Naive thymus-derived CD8-positive, alpha-beta T cell (primary cell): ENCODE measurements at places on chromosomes 12 and 14. TPM values are rescaled to one million over a fixed set of nuclear protein-coding genes. Genes with fewer than 3 reads are reported as not detected.

PLEK2 gene
- 0.79 TPM for polyA plus RNA-seq

GLT8D2 gene
- polyA plus RNA-seq: not detected

RILPL2 gene
- 3.9 TPM for polyA plus RNA-seq

PTCSC3 gene
- not detected for polyA plus RNA-seq

- DNase-seq: no peak
These were observed 163.4 kb downstream of the SRGAP1 start for GRCh38 chr12:64007853-64008252.

DNA sequence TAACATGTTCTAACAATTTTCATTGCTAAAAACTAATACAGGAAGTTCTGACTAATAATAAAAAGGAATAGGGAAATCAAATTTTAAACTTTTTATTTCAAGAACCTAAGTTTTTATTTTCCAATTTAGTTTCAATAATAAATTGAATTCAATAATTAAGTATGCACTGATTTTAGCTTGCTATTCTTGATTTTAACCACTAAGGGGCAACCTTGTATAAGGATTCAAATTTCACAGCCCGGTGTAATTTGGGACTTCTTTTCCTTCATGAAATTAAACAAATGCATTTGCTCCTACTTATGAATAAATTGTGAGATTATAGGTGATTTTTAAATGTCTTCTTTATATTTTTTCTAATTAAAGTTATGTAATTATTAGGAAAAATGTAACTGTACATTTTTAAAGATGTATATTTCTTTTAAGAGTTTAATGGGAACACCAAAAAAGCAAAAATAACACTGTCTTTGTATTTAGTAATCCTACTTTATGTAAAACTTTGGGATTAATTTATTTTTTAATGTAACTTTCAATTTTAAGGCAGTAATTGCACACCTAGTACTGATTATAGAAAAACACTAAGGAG lies 241.4 kb upstream of the PDZRN4 start:
- DNase-seq: no peak

- no peak for DNase-seq
These were observed 170.8 kb downstream of the SNAPC1 start for GRCh38 chr14:61932974-61933373.

- DNase-seq: no peak
These were observed 407.0 kb upstream of the SEL1L start for GRCh38 chr14:81940651-81941050.

DNA sequence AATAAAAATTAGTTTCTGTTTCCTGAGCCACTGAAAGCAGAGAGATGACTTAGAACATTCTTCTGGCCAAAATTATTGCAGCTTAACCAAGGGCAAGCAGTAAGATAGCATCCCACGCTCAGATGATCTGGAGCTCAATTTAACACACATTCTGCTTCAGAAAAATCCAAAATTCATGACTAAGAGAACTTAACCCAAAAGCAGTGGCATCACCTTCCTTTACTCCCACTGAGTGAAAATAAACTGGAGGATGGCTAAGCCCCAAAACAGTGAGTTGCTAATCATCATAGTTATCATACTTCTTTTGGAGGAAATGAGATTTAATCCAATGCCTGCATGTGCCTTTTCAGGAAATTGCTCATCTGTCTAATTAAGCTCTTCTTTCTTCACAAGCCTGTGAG lies 195.4 kb downstream of the DUSP6 start:
- no peak for DNase-seq

DNA sequence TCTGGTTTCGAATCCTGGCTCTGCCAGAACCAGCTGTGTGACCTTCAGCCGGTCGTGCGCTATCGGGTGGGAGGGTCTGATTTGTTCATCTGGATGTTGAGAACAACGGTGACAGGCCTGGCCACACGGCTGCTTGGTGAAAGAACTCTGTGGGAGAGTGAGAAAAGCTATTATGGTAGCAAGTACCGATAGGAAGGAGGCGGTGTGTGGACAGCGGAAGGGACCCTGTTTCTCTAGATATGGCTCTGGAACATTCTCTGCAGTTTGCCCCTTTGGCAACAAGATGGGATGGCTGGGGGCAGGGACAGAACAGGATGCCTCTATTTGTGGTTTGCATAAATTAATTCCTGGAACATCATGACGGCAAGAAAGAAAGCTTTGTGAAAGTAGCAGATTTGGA lies 347.3 kb downstream of the AACS start:
- no peak for DNase-seq

- DNase-seq: no peak
These were observed 16.3 kb downstream of the CFAP73 start for GRCh38 chr12:113165521-113166450.

GRCh38 chr14:21106176-21106497 lies 5.3 kb downstream of the TMEM253 start:
- no peak for DNase-seq

DNA sequence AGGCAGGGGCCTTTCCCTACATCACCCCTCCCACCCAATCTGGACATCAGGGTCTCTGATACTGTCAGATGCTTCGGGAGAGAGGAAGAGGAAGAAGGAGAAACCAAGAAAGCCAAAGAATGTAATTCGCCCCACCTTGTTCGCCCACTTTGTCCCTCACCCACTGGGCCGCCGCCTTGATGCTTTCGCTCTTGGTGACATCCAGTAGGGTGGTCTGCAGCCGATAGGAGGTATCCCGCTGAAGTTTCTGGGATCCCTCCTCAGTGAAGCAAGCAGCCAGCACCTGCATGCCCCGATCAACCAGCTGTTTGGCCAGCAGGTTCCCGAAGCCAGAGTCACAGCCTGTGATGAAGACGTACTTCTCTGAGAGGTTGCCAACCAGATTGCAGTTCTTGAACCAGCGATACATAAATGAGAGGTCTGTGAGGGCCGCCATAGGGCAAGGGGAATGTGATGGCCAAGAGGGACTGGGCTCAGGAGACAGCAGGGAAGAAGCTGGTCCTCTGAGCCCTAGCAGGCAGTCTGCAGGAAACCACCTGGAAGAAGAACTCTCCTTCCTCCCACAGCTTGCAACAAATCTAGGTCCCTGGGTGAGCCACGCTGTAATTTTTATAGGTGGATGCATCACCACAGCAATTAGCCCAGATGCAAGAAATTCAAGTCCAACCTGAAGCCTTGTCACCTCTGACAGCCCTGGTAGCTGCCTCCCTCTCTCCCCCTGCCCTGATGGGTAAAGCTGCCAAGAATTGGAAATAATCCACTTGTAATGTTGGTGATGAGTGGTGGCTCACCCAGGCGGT lies at the start of gene SDR9C7:
Gene SDR9C7, minus strand, starts transcription at position 583 of the 800 bp plus-strand sequence. Its CDS starts 147 bp downstream, at position 436.
- no peak for DNase-seq

DNA sequence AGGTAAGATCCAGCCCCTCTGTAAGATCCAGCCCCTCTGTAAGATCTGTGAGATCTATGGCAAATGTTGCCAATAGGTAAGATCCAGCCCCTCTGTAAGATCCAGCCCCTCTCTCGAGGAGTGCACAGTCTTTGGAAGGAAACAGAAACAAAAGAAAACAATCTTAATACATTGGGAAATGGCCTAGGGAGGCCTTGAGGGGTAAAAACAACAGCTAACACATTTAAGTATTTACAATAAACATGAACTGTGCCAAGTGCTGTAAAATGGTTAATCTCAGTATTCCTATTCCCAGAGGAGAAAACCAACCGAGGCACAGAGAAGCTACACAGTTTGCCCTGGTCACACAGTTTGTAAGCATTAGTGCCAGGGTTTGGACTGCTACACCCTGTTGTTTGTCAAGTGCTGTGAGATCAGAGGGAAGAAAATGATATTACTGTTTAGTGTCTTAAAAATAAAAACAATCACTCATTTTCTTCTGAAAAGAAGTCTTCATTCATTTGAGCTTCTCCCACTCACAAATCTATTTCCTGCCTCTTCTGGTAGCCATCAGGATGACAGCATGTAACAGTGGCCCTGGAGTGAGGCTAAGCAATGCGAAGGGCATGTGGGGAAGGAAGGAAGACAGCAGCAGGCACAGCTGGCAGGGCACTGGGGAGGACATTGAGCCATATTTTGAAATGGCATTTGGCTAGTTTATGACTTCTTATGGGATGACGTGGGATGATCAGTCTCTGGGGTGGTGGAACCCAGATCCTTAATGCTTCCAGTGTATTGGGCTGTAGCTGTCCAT lies 118.7 kb upstream of the PTPRQ start:
- no peak for DNase-seq

GRCh38 chr12:38890102-38890855 lies 15.1 kb downstream of the CPNE8 start:
- no peak for DNase-seq

- DNase-seq: no peak
These were observed 9.7 kb downstream of the NCOR2 start for GRCh38 chr12:124557518-124558223.
